ENCODE measurements at places on chromosomes 6 and 20. TPM values are rescaled to one million over a fixed set of nuclear protein-coding genes. Genes with fewer than 3 reads are reported as not detected.
A peak's percentile ranks its signal among the peaks of the same experiment; 100 is the strongest.

- no peak for DNase-seq
These were observed 24.7 kb downstream of the ENTPD6 start for GRCh38 chr20:25220021-25220730.

DNA sequence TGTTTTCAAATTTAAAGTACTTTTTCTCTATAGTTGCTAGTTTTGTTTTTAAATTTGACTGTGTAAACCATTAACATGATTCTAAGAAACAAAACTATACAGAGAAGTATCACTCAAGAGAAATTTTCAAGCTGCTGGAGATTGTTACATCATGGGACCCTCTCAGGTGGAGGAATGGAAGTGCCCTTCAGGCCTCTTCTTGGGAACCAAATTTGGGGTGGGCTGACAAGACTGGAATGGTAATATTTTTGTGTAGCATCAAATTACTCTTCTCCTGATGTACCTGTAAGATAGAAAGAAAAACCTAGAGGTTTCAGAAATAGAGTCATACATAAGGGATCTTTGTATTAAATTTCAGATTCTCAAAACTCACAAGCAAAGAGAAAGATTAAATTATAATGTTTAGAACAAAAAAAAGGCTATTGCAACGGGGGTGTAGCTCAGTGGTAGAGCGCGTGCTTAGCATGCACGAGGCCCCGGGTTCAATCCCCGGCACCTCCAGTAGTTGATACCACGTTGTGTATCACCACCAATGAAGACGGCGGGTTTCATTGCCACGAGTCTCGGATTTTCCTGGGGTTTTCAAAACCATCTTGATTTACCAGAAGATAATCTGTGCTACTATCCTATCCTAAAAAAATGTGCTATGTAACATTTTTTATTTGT, 193.7 kb downstream of the GPX5 start:
- DNase-seq = peak; percentile 66

- peak; percentile 94 for DNase-seq
These were observed 27.2 kb upstream of the BTBD3 start for GRCh38 chr20:11890331-11891076.

Gene OSTM1
- total RNA-seq = 21.5 TPM

- DNase-seq = no peak
These were observed 149.5 kb downstream of the PHACTR3 start for GRCh38 chr20:59753836-59754235.

DNA sequence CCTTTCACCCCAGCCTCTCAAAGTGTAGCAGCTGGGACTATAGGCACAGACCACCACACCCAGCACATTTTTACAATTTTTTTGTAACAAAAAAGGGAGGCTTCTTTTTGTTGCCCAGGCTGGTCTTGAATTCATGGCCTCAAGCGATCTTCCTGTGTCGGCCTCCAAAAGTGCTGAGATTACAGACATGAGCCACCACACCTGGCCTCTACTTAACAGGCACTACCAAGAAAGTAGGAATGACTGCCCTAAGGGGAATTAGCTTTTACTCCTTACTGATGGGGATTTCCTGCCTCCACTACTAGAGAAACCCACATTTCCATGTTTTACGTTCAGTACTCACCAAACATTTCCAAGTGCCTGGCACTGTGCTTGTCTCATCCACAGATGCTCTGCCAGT, 109.6 kb downstream of the CARMIL1 start:
- no peak for DNase-seq

- DNase-seq = peak; percentile 38
These were observed 2.8 kb downstream of the ACSS1 start for GRCh38 chr20:25054995-25055629.

DNA sequence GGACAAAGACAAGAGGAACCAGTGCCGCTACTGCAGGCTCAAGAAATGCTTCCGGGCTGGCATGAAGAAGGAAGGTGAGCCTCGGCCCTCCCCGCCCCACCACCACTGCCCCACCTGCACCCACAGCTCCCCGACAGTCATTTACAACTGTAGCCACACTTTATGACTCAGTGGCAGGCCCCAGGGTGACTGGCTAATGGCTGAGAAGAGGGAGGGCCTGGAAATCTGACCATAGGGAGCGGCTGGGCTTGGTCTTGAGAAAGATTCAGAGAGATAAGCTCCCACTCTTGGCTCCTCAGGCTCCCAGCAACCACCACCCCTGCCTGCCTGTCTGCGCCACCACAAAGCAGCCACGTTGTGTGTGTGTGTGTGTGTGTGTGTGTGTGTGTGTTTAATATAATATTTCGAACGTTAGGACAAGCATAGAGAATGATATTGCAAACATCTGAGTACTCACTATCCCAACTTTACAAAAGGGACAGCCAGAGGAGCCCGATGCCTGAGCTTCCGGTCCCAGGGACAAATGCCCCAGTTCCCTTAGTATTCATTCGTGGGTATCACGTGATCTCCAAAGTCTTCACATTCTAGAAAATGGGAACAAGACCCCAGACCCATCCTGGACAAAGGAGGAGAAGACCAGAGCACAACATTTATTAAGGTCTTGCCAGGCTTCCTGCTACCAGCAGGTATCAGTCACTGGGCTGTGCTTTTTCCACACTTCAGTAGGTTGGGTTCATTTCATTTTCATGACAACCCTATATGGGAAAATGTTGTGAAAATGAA, 52.1 kb downstream of the HNF4A start:
- DNase-seq = peak; percentile 69

DNA sequence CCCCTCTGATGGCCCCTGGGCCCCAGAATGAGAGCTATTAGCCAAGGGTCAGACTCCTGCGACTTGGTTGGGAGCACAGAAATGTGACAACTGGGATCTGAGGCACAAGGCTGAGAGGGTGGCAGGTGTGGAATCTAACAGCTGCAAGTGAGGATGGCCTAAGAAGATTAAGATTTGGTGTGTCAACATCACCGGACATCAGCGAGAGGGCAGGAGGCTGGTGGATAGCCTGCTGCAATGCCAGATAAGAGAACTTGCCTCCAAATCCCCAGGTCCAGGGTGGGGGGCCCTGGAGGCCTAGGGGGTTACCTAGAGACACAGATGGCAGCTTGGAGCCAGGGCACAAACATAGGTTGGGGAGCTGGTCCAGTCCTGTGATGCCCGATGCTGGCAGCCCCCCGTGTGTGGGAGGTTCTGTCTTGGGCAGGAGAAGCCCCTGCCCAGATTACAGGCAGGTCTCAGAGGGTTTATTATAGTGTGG, 155.8 kb downstream of the GRM4 start:
- no peak for DNase-seq

Gene GHRH
- total RNA-seq = not detected

DNA sequence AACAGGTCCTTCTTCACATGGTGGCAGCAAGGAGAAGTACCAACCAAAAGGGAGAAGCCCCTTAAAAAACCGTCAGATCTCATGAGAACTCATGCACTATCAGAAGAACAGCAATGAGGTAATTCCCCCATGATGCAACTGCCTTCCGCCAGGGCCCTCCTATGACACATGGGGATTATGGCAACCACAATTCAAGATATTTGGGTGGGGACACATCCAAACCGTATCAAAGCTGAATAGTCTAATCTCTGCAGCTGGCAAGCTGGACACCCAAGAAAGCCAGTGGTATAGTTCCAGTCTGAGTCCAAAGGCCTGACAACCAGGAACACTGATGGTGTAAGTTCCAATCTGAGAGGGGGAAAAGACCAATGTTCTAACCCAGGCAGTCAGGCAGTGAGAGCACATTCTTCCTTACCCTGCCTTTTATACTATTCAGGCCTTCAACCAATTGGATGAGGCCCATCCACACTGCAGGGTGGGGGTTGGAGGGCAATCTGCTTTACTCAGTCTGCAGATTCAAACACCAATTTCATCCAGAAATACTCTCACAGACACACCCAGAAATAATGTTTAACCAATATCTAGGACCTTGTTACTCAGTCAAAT, 17.9 kb upstream of the CNKSR3 start:
- DNase-seq = no peak

Gene NKX2-4
- not detected for total RNA-seq

DNA sequence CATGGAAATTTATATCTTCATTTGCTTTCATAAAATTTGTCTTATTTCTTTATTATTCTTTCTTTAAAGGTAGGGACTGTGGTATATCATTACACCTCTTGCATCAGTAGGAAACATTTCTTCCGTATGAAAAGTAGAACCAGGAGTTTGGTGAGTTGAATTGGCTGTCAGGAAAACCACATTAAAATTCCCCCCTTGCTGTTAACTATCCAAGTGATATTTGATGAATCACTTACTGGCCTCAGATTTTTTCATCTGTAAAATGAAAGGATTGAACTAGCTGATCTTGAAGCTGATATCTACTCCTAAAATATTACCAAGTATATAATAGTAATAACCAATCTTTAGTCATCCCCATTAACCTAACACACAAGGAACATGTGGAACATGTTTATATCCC, 460.9 kb downstream of the GJA1 start:
- DNase-seq = no peak

DNA sequence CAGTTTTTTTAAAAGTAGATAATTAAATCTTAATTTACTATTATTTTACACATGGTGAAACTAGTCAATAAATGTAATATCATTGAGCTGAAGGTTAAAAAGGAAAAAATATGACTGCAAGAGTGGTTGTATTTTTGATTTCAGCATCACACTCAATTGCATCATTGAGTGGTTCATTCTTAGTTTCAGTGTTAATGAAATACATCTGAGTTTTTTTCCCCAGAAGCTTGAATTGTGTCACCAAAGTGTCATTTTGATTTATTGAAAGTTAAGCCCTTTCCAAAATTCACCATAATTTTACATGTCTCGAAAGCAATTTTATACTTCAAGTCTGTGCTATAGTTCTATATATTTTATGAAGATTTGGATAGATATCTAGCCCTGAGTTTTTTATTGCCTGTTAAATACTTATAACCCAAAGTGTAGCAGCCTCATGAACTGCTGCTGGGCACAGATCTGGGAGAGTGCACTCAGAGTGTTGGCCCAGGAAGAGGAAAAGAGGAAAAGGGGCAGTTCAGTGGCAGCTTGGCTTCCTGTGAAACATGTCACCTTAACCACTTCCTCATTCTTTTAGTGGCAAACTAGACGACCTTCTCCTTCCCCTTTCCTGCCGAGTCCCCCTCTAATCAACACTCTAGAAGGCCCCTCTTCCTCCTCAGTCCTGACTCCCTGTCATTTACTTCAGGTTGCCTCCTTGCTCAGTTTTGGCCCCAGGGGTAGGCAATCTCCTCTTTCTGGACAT, 140.7 kb downstream of the ESR1 start:
- DNase-seq = no peak

Gene ASIP
- total RNA-seq = not detected

DNA sequence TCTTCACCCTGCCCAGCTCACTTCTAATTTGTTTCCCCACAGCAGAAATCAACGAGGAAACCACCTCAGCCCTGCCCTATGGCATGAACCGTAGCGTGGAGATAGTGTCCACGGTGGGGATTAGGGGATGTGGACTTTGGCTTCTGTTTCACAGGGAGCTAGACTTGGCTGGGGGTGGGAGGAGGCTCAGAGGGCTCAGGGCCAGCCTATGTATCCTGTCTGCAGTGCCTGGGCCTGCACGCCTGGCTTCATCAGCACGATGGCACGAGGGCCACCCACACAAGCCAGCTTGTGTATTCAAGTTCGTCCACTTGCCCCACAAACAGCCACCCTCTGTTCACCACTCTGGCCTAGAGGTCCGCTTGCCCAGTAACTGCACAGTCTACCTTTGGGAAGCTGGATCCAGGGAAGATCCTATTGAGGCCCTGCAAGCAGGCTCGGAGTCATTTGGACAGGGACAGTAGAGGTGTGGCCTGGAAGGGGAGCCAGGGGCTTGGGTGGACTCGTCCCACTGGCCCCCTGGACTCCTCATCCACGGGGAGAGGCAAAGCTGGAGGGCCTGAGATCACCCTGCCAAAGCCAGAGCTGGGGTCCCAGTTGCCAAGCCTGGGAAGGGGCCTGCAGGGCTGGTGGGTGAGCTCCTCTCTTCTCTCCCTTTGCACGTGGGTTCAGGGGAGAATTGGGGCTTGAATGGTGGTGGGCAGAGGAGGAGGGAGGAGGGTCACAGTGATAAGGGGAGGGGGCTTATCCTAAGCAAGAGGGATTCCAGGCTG, 38.0 kb upstream of the FAM83D start:
- no peak for DNase-seq

GRCh38 chr6:1091900-1092299, 220.0 kb upstream of the FOXQ1 start:
- DNase-seq = no peak

GRCh38 chr20:13995841-13996240, 525 bp downstream of the MACROD2 start:
- peak; percentile 46 for DNase-seq

- DNase-seq = no peak
These were observed 2.7 kb upstream of the DLL1 start for GRCh38 chr6:170293341-170294231.

- peak; percentile 90 for DNase-seq
These were observed 10.8 kb downstream of the BACH2 start for GRCh38 chr6:90285611-90286381.
